ENCODE measurements at places on chromosomes 4 and X. TPM values are rescaled to one million over a fixed set of nuclear protein-coding genes. Genes with fewer than 3 reads are reported as not detected.

- DNase-seq, result no peak
Measured at GRCh38 chr4:28360681-28361080, 1500.0 kb downstream of the STIM2 start.

- no peak for DNase-seq
Measured at GRCh38 chrX:9605484-9605883, 140.6 kb downstream of the TBL1X start.

GRCh38 chr4:145326491-145326890 is 146.1 kb upstream of the OTUD4 start:
- no peak for DNase-seq

DNA sequence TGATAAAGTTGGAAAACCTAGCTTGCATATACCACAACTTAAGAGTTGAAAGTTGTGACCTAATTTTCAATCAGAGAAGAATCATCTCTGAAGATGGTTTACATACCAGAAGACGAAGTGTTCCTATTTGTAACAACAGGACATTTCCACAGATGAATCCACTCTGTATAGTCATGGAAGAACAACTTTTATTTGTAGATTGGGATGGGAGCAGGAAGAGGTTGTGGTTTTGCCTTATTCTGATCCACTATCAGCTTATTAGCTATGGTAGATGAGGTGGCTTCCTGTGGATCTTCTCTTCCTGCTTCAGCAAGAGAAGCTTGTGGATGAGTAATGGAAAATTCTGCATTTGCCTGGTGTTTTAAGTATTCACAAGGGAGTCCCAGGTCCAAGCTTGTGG is 18.6 kb upstream of the SUPT20HL1 start:
- DNase-seq, result no peak

DNA sequence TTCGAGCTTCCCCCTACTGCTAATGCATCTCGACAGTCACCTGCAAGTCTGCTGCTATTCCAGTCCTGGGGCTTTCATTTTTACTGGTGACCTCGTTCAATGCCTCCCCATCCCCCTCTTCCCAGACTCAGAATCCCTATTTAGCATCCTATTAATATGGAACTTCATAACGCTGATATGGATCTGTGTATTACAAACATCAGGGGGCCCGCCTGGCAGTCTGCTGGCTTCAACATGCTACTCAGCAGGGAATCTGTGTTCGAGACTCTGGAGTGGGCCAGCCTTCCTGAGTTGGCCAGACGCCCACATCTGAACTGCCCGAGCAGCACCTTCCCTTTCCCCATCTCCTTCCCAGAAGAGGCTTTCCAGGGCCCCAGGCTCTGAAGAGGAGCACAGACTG is 173.9 kb upstream of the PPARGC1A start:
- DNase-seq, result no peak

DNA sequence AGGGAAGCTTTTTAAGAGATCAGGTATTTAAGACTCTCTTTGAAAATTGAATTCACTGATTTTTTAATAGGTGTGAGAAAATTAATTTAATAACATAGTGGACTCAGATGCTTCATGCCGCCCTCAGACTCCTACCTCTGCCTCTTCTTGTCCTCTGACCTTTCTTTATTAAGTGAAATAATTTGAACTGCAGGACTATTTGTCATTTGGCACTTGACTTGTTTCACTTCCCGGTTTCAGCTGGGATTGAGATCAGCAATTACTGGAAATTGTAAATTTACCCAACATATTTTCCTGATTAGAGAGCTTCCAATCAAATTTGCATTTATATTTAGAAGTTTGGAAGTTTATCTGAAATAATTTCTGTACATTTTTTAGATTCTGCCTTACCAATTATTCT is 116.8 kb downstream of the CBR4 start:
- DNase-seq, result no peak

GRCh38 chr4:88752754-88753153 is 55.1 kb upstream of the NAP1L5 start:
- no peak for DNase-seq

- DNase-seq, result no peak
Measured at GRCh38 chrX:9940421-9940820, 26.7 kb upstream of the CLDN34 start.

- DNase-seq, result no peak
Measured at GRCh38 chrX:111003118-111003517, 92.9 kb upstream of the PAK3 start.

- no peak for DNase-seq
Measured at GRCh38 chr4:55635741-55636655, at the start of gene NMU. TSS of gene NMU (minus strand) at chr4:55636298. CDS start at chr4:55636192, 106 bp downstream.

GRCh38 chr4:140754918-140755773 is 1.0 kb downstream of the TBC1D9 start:
- peak; percentile 55 for DNase-seq

DNA sequence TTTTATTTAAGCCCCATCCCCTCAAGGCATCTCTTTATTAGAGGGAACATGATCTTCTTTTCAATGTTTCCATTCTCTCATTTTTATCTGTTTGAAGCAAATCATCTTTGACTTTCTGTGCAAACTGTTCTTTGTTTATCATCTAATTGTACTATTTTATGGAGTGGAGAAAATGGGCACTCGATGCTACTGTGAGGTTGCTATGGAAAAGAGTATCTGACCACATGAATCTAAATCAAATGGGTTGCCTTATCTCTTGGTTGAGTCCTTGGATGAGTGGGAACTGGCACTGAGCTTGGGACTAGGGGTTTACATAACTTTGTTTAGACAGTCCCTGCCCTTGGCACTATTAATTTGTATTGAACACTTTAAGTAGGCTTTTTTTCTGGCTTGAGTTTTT is 9.1 kb downstream of the OCRL start:
- DNase-seq, result no peak

GRCh38 chrX:47146936-47147859 is 2.2 kb downstream of the RBM10 start:
- no peak for DNase-seq

DNA sequence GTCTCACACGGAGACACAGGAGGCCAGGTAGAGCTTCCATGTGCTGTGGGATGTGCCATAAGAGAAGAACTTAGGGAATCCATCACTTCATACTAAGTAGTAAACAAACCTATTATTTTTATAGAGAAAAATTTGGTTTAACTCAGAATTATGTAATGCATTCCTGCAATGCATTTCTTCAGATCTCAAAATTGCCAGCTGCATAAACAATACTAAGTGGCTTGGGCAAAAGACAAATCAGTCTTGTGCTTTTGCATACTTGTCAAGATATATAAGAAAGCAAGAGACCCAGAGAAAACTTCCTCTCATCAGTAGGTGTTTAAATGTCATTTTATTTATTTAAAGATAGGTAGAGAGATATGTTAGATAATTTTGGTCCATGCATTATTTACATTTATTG is 382.1 kb upstream of the CTSO start:
- no peak for DNase-seq

DNA sequence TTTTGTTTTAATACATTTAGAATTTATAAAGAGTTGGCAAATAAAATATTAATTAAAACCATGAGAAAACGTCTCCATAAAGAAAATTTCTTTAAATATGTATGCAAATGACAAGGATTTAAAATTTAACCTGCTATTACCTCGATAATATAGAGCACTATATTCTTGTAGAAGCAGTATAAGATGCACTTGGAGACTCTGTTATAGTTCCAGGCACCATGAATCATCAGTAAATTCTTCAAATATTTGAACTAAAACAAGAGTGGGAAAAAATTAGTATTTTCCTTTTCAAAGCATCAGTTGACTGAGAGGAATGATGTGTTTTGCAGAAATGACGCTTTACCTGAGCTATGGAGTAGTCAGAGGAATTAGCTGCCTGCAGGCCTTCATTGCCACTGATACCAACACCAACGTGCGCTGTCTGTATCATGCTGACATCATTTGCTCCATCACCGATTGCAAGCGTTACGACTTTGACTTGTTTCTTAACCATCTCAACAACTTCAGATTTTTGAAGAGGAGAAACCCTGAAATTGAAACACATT is 67.3 kb downstream of the SHISA3 start:
- no peak for DNase-seq

DNA sequence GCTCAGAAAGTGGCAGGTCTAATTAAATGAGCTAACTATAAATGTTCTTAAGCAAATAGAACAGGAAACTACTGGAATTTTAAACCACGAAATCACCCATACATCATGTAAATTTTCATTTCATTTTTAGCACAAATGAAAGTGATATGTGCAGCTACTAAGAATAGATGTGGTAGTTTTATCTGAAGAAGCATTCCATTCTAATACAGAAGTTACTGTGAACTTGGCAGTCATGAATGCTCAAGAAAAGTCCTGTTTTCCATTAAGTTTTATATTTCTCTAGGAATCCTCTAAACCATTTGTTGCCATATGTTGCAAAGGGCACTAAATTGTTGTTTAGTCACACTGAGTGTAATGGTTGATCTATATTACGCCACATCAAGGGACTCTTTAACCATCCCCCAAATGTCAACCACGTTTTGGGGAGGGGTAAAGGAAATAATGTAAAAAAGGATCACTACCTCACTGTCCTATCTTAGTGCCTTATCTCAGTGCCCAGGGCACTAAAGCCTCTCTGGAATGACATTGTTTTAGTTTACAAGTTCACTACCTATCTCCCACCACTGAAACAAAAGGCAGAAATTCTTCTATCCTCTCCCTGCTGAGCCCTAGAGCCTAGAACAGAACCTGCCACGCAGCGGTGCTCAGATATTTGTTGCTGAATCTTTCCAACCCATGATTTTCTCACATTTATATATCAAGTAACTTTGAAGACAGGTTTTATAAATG is 118.0 kb downstream of the SHISA3 start:
- peak; percentile 62 for DNase-seq

DNA sequence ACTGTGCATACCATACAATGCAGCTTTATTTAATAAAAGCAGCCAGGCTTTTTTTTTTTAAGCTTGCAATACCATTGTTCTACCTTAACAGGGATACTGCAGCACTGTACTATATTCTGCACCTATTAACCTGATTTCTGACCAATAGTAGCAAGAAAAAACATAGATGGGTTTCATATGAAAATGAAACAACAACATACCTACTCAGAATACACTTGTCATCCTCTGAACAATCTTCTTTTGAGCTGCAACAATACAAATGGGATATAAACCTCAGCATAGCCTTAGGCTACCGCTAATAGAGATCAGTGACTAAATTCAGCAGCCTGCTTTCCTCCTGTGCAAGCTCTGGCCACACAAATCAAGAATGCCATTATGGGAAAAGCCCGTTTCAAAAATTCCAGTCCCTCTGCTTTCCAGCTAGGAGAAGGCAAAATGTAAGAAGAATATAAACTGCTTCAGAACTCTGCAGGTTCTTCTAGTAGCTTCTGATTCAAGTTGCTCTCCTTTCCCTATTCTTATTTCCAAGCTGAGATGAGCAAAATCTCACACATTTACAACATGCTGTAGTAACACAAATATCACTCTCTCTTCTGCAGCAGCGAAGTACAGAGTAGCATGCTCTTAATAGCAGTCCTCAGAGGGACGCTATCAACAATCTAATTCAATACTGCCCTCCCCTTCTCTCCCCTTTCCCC is 143.4 kb downstream of the KLHL13 start:
- no peak for DNase-seq

DNA sequence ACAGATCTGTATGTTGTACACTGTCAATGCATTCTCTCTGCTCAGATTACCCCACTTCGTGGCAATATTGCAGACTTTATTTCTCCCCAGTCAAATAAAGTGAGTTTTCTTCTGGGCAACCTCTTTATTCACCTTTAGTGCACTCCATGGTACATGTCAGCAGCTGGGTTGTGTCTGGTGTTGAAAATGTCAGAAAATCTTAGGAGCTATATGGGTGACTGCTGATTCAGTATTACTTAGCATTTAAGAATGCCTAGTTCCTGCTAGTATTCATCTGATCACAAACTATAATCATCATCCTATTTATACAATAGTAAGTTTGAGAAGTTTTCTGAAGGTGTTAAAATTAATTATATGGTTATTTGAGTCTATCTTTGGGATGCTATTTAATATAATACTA is 112.5 kb downstream of the CFAP299 start:
- no peak for DNase-seq

DNA sequence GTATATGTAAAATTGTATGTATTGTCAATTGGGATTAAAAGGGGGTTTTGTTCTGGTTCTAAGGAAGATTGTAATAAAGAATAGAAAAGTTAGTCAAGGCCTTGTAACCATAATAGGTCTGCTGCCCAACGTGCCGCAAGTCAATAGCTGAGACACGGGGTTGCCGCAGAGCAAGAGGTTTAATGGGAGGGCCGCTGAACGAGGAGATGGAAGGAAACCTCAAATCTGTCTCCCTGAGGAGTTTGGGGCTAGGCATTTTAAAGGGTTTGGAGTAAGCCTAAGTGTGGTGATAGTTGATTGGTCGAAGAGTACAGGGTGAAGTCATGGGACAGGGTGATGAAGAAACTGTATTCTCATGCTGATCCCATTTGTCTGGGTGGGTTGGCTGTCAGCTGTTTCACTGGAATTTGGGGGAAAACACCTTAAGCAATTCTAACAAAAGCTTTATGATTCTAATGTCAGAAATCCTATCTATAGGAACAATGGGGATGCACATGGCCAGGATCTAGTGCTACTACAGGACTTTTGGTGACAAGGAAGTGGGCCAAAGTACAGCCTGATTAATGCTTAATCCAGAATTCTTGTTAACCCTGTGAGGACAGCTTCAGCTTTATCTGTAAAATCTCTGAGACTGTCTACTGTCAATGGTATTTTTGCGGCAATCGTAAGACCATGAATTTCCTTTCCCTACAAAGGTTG is 86.9 kb downstream of the RELL1 start:
- no peak for DNase-seq

- DNase-seq, result no peak
Measured at GRCh38 chrX:133054761-133055405, 42.0 kb downstream of the USP26 start.

- DNase-seq, result no peak
Measured at GRCh38 chr4:181308476-181309312, 934.5 kb upstream of the TENM3 start.

DNA sequence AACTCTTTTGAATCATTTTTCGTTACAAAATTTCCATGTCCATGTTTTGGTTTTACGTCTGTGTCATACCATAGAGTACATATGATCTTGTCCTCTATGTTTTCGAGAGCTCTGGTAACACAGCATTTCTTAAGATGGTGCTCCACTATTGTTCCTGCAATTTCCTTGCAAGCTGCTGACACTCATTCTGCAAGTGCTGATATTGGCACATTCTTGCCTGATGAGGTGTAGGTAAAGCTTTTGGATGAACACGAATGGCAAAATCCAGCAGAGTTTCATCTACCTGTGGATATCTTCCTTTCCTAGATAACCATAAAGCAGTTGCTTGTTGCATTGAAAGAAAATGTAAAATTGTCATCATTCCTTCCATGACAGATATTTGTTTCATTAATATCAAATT is 41.3 kb downstream of the MAGEB17 start:
- DNase-seq, result no peak

The HMGB3 gene
- total RNA-seq, result 11.2 TPM

The CSAG1 gene
- not detected for total RNA-seq

The VCX3B gene
- not detected for total RNA-seq

The MAGEE2 gene
- not detected for total RNA-seq

The GASK1B gene
- 46.3 TPM for total RNA-seq

The SUV39H1 gene
- total RNA-seq, result 2.2 TPM

The NLRP2B gene
- 0.20 TPM for total RNA-seq

The CCDC110 gene
- 1.4 TPM for total RNA-seq

The EFHC2 gene
- total RNA-seq, result 1.6 TPM

The PALLD gene
- total RNA-seq, result 121 TPM

Measured in skin of body (tissue), 3 donors.